NCI-H1436 treated with DMSO at 0.1 percent for 48 hours (cell line): ENCODE measurements at places on chromosomes 13 and 19.

GRCh38 chr19:36151144-36152018 is 866 bp downstream of the COX7A1 start:
- no peak for DNase-seq

DNA sequence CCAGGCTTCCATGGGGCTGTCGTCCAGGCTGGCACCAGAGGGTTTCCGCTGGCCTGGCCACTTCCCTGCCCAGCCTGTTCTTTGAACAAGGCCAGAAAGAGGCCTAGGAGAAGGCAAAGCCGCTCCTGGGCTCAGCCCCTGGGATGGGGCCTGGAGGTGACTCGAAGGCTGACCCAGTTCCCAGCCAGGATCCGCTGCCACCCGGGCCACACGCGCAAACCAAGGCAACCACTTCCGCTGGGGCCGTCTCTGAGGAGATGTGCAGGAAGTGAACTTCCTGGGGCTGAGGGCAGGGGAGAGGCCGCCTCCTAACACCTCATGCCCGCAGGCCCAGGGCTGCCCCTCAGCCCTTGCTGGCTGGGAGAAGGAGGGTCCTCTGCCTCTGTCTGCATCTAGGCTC is 15.2 kb downstream of the PLEKHF1 start:
- no peak for DNase-seq

- no peak for DNase-seq
Observed at GRCh38 chr13:109669956-109670355, 116.4 kb downstream of the IRS2 start.

- DNase-seq, result no peak
Observed at GRCh38 chr19:5561559-5561958, 6.2 kb downstream of the TINCR start.

GRCh38 chr13:65488606-65489005 is 1741.5 kb downstream of the PCDH9 start:
- DNase-seq, result no peak
